ENCODE measurements at places on chromosomes 1 and 21. TPM values are rescaled to one million over a fixed set of nuclear protein-coding genes. Genes with fewer than 3 reads are reported as not detected.

- DNase-seq: no peak
Measured at GRCh38 chr1:237873487-237874211, 17.1 kb downstream of the ZP4 start.

DNA sequence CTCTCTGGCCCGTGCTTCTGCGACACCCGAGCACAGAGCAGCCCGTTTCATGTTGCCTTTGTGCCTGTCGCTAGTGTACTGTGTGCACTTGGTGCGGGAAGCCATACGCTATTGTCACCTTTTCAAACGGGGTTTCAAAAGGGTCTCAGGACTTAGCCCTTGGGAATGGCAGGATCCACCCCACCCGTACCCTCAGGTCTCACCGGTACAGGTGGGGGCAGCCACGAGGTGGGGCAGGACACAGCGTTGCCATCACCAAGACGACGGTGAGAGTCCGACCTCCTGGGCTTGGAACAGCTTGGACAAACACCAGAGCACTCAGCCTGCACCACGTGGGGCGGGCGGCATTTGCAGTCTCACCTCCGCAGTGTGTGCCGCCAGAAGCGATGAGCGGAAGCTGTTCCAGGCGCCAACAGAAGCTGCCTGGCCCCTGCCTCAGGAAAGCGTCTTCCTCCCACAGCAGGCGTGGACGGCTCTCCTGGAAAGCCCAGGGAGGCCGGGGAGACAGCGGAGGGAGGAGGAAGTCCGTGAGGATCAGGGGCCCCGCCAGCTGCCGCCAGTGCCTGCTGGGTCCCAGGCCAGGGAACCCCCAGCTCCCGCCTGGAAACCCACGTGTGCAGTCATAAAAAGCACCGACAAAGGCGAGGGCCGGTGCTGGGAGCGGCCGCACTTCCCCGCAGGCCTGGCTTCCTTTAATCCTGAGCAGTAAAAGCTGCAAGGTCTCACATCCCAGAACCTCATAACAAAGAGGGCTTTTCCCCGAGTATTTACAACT, 131.3 kb upstream of the ARHGEF16 start:
- DNase-seq: no peak

DNA sequence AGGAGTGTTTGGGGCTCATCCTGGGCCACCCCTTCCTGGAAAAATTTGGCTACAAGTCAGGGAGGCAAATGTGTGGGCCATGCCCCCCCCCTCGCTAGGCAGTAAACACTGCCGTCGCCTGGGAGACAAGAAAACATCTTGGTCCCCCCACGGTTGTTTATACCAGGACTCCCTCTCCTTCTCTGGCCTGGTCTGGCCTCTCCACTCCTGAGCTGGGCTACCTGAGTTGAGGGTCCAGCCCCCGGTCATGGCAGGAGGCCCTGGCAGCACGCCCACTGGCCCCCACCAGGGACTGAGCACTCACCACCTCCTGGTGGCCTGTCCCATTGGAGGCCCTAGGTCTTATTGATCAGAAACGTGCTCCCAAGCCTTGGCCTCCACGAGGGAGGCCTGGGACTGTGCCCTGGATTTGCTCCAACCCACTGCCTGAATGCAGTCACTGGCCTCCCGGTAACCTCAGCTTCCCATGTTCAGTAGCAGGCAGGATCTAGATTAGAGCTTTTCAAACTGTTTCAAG, 15.8 kb downstream of the KCNQ4 start:
- DNase-seq: no peak

Gene TTC13
- total RNA-seq: 26.6 TPM

DNA sequence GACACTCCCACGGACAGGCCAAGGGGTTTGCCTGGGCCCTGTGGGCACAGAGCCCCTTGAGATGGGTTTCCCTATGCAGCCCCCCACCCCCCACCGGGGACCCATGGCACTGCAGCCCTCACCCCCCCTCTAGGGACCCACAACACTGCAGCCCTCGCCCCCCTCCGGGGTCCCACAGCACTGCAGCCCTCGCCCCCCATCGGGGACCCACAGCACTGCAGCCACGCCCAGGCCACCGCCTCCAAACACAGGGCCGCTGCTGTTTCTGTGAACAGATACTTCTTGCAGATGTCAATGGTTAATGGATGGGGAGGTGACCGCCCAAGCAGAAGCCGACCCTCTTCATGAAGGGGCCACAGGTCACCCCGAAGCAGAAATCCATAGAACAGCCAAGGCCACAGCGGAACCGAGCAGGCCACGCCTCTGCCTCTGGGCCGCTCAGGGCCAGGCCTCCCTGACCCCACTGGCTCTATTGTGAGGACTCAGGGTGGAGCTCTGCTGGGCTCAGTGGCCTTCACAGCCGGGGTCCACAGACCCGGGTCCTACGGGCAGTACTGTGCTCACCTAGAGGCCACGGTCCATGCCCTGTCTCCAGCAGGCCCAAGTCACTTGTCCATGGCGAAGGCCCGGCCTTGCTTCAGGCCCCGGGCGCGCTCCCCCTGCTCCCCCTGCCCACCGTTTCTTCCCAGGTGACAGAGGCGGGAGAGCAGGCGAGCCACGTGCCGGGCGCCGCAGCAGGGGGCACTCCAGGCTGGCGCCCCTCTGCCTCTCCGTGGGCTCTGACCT, 4.1 kb upstream of the POFUT2 start:
- DNase-seq: no peak

Gene GBP5
- total RNA-seq: 3.1 TPM

GRCh38 chr1:162083273-162083672, 13.8 kb downstream of the NOS1AP start:
- no peak for DNase-seq

- DNase-seq: no peak
Measured at GRCh38 chr1:208413006-208413405, 168.8 kb upstream of the PLXNA2 start.

Gene WDR77
- total RNA-seq: 33.8 TPM

DNA sequence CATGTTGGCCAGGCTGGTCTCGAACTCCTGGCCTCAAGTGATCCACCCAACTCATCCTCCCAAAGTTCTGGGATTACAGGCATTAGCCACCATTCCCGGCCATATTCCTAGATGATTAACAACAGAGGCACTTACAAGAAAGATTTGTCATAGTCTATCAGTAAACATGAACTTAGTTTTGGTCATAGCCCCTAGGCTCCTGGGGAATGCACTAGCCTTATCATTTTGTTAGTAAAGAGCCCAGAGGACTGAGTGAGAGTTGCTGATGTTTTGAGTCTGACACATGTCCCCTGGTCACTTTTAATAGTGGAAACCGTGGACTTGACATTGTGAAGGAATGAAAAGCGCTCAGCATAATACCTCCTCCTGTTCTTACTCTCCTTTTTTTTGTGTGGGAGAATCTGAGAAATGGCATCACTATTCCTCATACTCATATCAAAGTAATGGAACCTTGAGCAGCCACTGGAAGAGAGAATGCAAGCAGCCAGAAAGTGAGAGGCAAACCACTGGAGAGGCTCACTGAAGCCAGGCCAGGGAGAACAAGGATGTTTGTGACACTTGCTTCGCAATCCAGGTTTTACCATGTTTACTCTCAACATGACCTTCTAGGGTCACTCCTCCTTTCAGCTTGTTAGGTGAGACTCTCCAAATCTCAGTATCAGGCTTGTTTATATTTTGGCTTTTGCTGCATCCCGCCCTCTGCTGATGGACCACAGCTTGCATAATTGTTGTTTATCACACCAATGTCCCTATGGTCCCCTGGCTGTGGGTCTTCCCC, 14.8 kb downstream of the ATP1B1 start:
- DNase-seq: no peak

- no peak for DNase-seq
Measured at GRCh38 chr1:24491577-24492360, 10.9 kb upstream of the RCAN3 start.

Gene FCER1G
- 153 TPM for total RNA-seq

DNA sequence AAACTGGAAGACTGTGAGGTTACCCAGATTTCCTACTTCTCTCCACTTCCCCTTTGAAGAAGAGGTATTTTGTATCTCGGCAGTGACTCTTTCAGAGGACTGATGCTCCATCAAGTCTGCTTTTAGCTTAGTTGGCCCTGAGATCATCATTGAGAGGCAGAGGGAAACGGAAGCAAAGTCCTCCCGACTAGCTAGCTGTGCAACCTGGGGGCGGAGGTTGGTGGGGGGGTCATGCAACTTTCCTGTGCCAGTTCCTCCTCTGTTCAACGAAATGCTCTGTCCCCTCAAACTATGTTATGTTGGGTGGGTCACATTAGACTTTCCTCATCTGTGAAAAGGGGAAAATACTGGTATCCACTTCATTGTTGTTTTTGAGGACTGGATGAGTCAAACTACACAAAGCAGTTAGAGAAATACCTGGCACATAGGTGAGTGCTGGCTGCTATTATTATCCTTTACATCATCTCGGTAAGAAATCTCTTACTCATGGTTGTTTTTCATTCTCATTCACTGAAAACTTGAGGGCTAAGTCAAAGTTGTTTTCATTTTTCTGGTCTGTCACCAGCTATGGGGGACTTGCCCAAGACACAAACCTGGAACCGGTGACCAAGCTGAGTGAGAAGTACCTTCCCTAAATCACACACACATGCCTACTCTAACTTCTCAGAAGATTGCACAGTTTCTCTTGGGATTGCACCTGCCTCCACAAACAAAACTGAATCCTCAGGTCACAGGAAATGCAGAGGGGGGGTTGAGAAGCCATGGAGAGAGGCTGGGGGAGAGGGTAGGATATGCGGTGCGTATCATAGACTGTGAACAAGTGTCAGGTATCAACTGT, 83.3 kb downstream of the ABCA4 start:
- DNase-seq: no peak

GRCh38 chr1:82215853-82216175, 415.1 kb downstream of the ADGRL2 start:
- DNase-seq: no peak

Gene KIF14
- 0.64 TPM for total RNA-seq

Gene TMEM82
- not detected for total RNA-seq

GRCh38 chr1:171017426-171017825, 73.3 kb upstream of the FMO3 start:
- DNase-seq: no peak

DNA sequence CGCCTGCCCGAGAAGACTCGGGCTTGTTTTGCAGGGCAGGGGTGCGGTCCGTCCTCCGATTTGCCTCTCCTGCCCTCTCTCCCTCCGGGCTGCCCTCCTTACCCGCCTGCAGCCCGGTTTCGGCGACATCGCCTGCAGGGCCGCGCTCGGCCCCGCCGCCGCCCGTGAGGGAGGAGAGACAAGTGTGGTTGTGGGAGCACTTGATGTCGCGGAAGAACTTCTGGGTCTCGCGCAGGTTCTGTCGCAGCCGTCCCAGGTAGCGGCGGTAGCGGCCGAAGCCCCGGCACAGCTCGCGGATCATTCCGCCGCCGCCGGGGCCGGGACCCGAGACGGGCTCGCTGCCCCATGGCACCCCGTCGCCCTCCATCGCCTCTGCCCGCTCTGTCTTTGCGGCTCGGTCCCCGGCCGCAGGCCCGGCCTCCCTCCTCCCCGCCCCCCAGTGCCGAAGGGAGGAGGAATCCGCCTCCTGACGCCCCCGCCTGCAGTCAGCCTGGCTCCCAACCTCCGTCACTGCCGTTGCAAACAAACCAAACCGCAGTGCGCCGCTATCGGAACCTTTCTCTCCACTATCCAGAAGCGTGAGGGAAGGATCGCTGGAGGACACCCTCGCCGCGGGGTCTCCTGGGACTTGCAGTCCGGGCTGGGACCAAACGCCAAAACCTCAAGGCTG, at the start of gene DSTYK:
Gene DSTYK (minus strand): TSS at position 534 of the 670 bp plus-strand sequence. CDS start 167 bp downstream, at position 367.
- peak; percentile 92 for DNase-seq

GRCh38 chr1:83026745-83027144, 972.2 kb downstream of the TTLL7 start:
- DNase-seq: no peak

DNA sequence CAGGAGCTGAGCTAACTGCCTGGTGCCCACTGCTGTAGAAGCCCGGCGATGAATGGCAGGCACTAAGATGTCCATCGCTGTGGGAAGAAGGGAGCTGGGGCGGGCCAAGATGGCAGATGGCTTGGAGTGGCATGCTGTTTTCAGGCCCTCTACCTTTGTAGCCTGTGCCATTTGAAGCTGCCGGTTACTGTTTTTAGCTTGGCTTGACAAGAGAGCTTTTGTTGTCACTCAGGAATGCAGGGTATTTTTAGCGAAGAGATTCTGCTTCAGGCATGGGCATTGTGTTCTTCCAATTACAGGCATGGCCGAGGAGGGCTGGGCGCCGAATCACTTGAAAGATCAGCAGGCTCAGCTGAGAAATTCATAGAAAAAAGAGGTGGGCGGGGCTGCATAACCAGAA, 348.7 kb downstream of the RPS6KC1 start:
- DNase-seq: peak; percentile 75

- peak; percentile 97 for DNase-seq
Measured at GRCh38 chr1:234533975-234534876, 55.2 kb upstream of the TARBP1 start.

GRCh38 chr1:27568300-27569087, 35.5 kb downstream of the AHDC1 start:
- peak; percentile 98 for DNase-seq

- no peak for DNase-seq
Measured at GRCh38 chr1:151537112-151537511, 3.0 kb upstream of the TUFT1 start.

Gene CNTN2
- not detected for total RNA-seq

- no peak for DNase-seq
Measured at GRCh38 chr1:203645996-203646395, 19.4 kb downstream of the ATP2B4 start.

DNA sequence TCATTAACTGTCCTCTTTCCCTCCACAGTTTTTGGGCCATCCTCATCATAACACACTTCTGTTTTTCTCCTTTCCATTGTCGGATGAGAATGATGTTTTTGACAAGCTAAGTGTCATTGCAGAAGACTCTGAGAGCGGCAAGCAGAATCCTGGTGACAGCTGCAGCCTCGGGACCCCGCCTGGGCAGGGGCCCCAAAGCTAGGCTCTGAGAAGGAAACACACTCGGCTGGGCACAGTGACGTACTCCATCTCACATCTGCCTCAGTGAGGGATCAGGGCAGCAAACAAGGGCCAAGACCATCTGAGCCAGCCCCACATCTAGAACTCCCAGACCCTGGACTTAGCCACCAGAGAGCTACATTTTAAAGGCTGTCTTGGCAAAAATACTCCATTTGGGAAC, 28.6 kb upstream of the IFNAR1 start:
- no peak for DNase-seq

DNA sequence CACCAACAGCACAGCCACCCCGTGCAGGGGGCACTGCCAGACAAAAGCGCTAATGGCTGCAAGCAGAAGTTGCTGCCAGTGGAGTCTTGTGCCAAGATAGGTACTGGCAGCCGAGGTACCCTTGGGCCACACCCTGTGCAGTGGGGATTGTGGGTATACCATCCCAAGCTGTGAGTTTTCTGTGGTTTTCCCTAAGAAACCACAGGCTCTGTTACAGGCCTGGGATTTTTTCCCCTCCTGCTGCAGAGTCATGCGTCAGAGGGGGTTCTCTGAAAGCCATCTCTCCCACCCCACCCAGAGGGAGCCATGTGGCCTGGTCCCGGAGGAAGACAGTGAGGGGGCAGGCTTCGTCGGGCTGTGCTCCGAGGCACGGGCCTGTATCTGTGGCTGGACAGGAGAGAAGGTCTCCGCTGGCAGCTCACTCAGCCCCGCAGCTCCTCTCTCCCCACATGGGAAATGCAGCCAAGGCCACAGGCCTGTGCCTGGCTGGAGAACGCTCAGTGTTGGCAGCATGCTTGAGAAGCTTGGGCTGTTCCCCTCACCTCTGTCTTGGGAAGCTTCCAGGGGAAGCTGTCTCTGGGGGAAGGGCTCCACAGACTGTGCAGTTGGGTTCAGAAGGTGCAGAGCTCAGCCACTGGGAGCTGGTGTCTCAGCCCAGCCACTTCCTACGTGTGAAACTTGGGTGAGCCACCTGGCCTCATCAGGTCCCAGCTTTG, 42.5 kb downstream of the NEK2 start:
- peak; percentile 75 for DNase-seq

- DNase-seq: no peak
Measured at GRCh38 chr1:36383240-36383639, 2.5 kb downstream of the STK40 start.

Gene NUF2
- 0.29 TPM for total RNA-seq
